ENCODE measurements at places on chromosomes 1 and 21.

DNA sequence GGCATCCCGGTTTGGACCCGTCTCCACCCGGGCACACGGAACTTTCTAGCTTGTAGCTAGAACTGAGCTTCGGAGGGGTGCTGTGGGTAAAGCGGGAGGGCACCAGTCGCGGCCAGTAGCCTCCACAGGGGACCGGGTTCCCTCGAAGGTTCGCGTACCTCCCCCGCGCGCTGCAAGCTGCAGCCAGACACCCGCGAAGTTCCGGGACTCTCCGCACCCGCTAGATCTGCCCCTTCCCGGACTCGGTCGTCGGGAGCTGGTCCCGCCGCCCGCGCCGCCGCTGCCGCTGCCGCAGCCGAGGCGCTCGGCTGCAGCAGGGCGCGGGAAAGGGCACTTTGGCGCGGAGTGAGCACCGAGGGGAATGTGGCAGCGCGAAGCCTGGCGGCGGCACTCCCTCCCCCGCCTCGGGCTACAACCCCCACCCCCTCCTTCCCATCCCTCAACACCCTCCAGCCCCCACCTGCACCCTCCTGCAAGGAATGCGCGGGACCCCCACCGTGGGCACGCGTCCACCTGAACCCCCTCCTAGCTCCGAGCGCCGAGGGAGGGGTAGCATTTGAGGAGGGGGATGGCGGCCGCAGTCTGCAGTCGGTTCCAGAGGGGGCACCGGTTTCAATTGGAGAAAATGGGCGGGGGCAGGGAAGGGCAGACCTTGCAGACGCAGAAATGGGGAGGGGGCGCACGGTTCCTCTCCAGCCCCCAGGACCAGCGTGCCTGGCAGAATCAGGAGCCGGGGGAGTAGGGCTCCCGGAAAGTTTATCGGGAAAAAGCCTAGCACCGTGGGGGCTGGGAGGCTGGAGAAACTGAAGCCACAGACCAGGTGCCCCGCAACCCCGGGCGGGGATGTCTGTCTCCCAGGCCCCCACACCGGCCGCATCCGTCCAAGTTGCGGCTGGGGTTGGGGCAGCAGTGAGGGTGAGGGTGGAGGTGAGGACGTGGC is 968 bp downstream of the CSMD2 start:
- DNase-seq = no peak

- no peak for DNase-seq
Observed at GRCh38 chr1:79043506-79043905, 37.0 kb upstream of the ADGRL4 start.

GRCh38 chr1:66623812-66624211 is 89.9 kb downstream of the SGIP1 start:
- DNase-seq = no peak

GRCh38 chr1:36148821-36149236 is 457 bp downstream of the TRAPPC3 start:
- no peak for DNase-seq

DNA sequence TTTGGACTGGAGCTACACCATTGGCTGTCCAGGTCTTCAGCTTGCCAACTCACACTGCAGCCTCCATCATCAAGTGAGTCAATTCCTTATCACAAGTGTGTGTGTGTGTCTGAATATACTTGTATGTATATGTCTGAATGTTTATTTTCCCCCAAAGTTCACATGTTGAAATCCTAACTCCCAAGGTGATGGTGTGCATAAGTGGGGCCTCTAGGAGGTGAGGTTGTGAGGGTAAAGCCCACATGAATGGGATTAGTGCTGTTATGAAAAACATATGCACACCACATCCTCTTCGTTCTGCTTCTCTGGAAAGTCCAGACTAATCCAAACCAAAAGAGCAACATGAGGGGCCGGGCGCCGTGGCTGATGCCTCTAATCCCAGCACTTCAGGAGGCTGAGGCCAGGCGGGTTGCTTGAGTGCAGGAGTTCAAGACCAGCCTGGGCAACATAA is 48.7 kb upstream of the LBR start:
- no peak for DNase-seq

DNA sequence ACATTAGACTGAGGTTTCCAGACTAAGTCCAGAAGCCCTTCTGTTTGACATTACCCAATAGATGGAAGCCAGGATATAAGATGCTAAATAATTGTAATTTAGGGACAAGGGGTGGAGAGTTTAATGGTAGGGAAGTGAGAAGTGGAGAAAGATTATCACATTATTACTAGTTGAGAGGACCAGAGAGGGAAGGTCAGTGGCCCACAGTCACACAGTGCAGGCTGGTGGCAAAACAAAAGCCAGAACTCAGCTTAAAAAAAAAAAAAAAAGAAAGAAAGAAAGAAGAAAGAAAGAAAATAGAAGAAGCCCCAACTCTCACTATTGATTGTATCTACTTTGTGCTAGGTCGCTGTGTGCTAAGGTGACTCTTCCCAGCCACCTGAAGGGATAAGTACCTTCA is 41.6 kb upstream of the WNT4 start:
- DNase-seq = no peak
